ENCODE measurements at places on chromosomes 16 and 17. TPM values are rescaled to one million over a fixed set of nuclear protein-coding genes. Genes with fewer than 3 reads are reported as not detected.

The SEPHS2 gene
- 52.3 TPM for total RNA-seq

The METRN gene
- total RNA-seq = 182 TPM

The SLC5A2 gene
- total RNA-seq = 0.40 TPM

The TNK1 gene
- total RNA-seq = 2.4 TPM

The NPTX1 gene
- total RNA-seq = 85.9 TPM

The MGAT5B gene
- total RNA-seq = 24.0 TPM

The SDR42E2 gene
- not detected for total RNA-seq

The ASGR1 gene
- 0.82 TPM for total RNA-seq

The PTX4 gene
- not detected for total RNA-seq

The SLFN12 gene
- total RNA-seq = not detected

The DNAJA2 gene
- 77.0 TPM for total RNA-seq

The TMEM92 gene
- total RNA-seq = 26.6 TPM

The RASD1 gene
- 0.76 TPM for total RNA-seq
